Activated CD8-positive, alpha-beta memory T cell treated with anti-CD3 and anti-CD28 coated beads for 1 hour (primary cell): ENCODE measurements at places on chromosomes 2 and 18.

DNA sequence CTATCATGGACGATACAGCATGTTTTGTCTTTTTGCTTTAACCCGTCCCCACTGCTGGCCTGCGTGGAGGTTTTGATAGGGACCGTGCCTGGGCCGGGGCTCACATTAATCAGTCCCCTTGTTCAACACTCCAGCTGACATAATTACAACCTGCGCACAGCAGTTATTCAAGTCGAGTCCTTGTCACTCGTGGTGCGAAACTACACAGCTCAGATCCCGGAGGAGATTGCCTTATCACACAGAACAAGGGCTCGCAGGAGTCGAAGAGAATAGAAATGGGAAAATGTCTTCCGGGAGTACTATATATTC, 304.4 kb downstream of the ZNF407 start:
- DNase-seq = no peak

DNA sequence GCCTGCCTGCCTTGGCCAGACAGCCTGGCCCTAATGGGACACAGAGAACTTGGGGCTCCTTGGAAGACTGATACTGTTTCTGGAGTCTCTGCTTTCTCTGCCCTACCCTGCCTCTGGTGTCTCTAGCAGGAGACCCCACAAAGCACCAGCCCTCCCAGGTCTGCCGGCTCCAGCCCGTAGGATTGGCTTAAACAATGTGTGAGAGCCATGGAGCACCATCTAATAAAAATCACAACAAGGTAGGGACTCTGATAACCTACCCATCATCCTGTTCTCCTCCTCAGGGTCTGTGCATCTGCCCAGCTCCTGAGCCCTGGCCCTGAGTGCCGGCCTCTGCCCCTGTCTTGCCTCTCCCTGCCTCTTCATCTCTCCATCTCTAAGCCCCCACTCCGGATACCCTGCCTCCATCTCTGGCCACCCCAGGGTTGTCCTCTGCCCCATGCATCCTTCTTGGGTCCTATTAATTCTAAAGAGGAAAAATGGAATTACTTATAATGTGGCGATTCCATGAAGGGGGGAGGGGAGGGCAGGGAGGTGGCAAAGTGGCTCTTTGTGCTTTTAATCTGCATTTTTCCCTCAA, 1.2 kb upstream of the ECEL1 start:
- DNase-seq = no peak

GRCh38 chr2:120861576-120862191, 126.0 kb downstream of the GLI2 start:
- no peak for DNase-seq

DNA sequence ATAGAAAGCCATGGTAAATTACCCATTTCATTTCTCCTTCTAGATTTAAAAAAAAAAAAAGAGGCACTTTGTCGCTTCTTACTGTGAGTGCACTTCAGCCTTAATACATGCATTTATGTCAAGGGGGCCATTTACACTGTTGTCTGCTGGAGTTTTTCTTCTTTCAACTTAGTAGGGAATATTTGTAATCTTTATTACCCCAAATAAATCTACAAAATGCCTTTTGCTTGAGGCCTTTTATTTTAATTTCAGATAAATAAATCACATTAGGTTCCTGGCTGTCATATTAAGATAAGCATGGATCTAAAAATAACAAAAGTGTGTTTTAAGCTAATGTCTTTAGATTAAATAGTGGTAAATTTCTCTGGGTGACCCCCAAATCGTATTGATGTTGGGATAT, 276.0 kb downstream of the NCKAP5 start:
- DNase-seq = no peak

GRCh38 chr18:55699233-55699765, 111.3 kb upstream of the TCF4 start:
- DNase-seq = no peak

GRCh38 chr18:31574359-31574758, 17.3 kb upstream of the TTR start:
- DNase-seq = no peak

DNA sequence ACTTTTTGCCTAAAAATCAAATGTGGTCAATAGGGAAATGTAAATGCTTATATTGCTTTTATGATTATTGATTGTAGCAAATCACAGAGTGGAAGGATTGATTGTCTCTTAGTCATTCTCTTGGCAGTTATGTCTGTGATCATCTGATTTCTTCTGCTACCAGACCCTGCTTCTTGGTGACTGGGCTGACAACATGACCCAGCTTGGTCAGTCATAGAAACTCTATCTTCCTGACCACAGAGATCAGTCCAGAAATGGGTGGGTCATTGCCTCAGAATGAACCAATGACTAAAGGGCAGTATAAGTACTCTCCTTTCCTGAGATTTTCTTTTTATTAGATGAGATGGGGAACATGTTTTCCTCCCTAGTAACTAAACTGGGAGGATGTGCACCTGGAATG, 87.6 kb downstream of the MAIP1 start:
- no peak for DNase-seq
